Stromal cell of bone marrow (primary cell): ENCODE measurements at places on chromosomes 12 and 14.

DNA sequence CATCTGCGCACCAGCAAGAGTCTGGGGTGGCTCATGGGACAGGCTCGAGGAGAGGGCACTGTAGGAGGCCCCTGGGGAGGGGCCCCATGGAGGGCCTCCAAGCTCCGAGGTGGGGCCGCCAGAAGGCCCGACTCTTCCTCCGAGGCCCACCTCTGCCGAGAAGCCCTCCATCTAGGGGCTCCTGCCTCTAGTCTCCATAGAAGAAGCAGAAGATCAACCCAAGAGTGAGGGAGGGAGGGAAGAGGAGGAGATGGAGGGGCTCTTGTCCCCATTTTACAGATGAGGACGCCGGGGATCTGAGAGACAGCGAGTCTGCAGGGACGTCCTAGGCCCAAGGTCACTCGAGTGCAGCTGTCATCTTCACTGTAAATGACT lies 41.2 kb downstream of the DIO3 start:
- no peak for DNase-seq

DNA sequence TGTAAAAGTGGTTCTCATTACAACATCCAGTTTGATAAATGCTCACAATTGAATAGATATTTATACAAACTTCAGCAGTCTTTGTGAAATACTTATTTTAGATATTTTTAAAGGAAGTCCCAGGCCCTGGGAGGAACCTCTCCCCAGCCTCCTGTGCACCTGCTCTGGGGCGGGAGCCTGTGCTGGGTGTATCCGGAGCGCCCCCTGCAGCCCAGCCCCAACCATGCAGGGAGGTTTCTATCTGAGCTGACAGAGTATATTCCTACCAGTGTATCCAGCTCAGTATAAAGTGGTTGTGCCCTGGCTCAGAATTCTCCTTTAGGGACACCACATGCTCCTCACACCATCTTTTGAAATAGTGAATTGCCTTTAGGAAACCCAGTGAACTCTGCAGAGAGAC lies 851.8 kb downstream of the TMEM121 start:
- no peak for DNase-seq

DNA sequence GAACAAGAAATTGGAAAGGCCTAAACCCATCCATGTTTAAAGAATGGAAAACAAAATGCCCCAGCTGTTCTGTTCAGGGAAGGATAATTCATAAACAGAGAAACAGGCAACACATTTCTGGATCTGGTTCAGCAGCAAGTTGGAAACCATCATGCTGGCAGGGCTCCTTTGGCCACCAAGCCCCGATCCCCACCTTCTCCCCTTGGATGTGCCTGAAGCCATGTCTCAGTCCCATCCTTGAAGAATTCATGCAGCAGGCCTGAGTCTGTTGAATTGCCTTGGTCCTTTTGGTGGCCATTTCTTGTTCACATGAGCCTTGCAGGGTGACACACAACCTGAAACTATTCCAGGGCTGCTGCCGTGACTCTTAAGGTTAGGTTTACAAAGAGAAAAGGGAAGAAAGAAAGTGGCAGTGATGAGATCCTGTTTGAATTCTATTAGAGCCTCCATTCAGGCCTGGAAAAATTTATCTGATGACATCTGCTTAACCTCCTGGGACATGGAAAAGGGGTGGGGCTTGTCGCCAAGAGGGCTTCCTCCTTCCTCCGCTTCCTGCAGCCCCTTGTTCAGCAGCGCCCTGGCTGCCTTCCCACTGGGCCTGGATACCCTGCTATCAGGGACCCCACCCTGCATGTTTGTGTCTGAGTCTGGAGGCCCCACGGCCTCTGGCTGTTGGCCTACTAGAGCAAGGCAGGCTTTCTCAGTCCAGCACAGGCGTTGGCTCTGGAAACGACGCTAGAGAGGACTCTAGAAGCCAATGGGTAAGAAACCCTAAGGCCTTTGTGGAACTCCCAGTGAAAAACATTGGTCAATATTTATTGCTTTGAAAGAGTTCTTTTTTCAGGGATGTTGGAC lies 341.9 kb downstream of the C12orf75 start:
- no peak for DNase-seq

DNA sequence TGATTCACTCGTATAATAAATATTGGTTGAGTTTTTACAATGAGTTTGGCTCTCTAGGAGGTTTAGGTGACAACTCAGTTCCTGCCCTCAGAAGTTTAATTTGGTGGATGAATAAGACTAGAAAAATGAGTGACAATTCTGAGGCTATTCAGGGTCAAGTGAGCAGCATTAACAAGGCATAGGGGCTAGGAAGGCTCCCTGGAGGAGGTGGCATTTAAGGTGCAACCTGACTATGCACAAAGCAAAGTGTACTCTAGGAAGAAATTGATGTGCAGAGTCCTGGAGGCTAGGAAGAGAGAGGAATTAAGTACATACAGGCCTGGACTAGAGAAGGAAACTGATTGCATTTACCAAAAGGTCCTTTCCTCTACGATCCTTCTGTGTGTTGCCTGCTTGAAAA lies 440.3 kb downstream of the MED13L start:
- DNase-seq: no peak

DNA sequence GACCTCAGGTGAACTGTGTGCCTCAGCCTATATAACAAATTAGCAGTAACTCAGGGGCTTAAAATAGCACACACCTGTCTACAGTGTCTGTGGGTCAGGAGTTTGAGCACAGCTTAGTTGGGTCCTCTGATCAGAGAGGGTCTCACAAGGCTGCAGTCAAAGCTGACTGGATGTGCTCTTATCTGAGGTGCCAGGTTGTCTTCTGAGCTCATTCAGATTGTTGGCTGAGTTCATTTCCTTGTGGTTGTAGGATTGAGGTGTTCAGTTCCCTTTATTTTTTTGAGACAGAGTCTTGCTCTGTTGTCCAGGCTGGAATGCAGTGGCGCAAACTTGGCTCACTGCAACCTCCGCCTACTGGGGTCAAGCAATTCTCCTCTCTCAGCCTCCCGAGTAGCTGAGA lies 164.7 kb downstream of the ADCK1 start:
- no peak for DNase-seq

- DNase-seq: peak; percentile 18
Measured at GRCh38 chr14:77372304-77372841, 4.5 kb downstream of the TMED8 start.

- DNase-seq: no peak
Measured at GRCh38 chr12:52975820-52976573, 27.1 kb downstream of the KRT18 start.

DNA sequence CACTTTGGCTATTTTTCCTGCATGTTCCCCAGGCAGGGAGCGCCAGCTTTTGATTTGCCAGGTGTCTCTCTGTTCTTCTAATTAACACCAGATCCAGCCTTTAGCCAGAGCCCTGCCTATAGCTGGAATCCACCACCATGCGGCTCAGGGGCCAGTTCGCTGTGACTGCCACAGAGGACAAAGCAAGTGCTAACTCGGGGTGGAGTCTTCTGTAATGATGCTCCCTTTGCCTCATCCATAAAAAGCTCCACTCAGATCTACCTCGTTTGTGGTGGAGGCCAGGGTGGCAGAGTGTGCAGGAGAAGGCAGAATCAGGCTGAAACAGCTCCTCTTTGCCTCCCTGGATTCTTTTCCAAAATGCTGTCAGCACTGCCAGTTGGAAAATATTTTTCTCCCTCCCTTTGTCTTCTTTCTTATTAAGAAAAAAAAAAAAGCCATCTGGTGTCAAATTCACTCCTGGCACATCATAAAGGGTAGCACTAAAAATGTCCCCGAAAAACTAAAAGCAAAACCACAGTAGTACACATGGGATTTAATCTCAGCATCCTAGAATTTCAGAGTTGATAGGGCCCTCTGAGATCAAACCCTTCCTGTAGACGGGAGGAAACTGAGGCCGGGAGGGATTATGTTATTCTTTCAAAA lies 18.0 kb upstream of the CTDSP2 start:
- DNase-seq: peak; percentile 47

DNA sequence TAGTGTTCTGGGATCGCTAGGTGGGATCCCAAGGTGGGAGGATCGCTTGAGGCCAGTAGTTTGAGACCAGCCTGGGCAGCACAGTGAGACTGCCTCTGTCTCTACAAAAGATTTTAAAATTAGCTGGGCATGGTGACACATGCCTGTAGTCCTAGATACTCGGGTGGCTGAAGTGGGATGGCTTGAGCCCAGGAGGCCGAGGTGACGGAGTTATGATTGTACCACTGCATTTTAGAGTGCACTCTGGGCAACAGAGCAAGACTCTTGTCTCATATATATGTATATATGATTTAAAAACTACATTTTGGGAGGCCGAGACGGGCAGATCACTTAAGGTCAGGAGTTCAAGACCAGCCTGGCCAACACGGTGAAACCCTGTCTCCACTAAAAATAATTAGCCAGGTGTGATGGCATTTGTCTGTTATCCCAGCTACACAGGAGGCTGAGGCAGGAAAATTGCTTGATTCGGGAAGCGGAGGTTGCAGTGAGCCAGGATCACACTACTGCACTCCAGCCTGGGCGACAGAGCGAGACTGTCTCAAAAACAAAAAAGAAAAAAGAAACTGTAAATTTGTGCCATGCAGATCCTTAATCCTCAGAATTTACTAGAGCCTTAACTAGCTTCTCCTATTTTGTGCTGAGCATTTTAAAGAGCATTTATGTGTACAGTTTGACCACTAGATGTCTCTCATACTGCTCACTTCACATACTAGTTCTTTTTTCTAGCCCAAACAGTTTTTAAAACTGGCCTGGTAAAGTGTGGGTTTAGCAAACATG lies 114.8 kb downstream of the MON2 start:
- peak; percentile 48 for DNase-seq

DNA sequence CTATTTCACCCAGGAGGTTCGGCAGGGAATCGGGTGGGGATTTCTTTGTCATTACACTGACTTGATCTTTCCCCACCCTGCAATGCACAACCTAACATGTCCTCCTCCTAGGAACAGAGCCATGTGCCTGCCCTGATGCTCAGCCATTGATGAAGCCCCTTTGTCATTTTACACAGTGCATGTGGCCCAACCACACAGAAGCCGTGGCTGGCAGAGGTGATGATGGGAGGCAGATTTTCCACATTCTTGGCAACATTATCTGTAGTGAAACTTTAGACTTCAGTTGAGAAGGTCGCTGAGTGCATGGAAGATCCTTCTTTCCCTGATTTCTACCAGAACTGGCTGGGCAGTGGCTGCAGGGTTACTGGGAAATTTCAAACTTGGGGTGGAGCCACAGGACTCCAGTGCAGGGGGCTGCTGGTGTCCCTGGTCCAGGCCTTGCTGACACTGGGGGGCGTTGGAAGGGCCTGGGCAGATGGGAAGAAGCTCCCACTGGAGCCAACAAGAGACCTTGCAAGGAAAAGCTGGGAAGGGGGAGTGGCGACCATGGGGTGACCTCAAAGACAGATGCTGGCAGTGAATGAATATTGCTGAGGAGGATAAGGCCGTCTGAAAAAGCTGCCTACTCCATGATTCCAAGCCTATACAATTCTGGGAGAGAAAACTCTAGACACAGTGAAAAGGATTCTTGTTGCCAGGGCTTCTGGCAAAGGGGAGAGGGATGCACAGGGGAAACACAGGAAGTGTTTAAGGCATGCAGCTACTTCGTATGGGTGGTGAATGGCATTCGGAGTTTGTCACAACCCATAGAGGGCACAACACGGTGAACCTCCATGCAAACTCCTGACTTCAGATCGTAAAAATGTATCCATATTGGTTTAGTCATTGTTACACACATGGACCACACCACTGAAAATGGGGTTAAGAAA lies 41.8 kb upstream of the P2RX7 start:
- DNase-seq: no peak

GRCh38 chr12:108611884-108612415 lies 14.1 kb upstream of the TMEM119 start:
- peak; percentile 95 for DNase-seq

GRCh38 chr14:71372411-71372838 lies 465.2 kb downstream of the PCNX1 start:
- DNase-seq: no peak

DNA sequence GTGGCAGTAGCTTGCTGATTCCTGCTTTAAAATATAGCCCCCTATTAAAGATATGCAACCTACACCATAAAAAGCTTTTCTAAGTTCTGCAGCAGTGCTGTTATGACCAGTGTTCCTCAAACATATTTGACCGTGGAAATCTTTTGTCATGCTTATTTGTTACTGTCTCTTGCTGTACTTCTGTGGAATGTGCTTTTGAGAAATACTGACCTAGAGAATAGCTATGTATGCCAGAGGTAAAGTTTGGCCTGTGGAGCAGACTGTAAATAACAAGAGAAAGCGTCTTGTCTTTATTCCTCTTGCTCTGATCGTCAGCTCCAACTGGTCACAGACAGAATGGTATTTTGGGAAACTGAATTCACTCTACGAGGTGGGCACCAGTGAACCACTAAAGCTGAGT lies 239.0 kb downstream of the FBXL14 start:
- no peak for DNase-seq

GRCh38 chr12:71566655-71567054 lies 97.0 kb downstream of the ZFC3H1 start:
- DNase-seq: no peak
